ENCODE measurements at places on chromosomes 11 and 22.

DNA sequence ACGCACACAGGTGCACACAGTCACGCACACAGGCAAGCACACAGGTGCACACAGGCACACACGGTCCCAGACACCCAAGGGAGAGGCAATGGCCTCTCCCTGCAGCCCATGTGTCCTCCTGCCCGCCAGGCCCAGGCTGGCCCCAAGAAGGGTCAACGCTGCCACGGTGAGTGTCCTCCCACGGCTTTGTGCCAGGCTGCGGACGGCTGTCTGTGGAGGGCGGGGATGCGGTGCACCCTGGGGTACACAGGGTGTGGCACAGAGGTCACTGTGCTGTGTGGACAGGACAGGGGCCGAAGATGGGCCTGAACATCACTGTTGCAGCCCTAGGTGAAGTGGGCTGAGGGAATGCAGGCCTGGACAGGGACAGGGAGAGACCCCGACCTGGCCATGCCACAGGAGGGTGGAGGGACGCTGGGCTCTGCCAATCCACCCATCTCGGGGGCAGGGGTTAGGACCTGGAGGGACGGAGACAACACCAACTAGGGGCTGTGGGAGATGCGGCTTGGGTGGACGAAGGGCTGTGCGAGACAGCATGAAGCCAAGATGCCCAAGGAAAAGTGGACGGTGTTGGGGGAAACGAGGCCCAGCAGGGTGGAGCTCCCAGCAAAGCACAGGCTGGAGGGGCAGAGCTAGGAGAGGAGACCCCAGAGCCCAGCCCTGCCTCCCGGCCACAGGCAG is 523.8 kb downstream of the BRD1 start:
- no peak for DNase-seq

DNA sequence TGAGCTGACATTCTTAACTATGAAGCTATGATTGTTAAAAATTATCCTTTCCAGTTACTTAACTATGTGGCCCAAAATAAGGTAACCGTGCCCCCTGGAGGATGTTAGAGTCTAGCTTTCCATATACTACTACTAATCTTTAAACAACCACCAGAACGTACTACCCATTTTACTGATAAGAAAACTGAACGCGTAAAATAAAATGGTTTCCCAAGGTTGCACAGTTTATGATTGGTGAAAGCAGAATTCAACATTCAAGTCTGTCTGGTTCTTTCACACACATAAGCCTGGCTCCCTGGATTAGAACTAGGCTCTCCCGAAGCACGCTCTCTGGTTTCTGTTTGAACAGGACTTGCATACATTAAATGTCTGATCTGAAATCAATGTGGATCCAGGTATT is 437.8 kb upstream of the CCDC90B start:
- DNase-seq: no peak

- DNase-seq: no peak
These were observed 17.1 kb downstream of the HSD17B12 start for GRCh38 chr11:43697679-43698078.

DNA sequence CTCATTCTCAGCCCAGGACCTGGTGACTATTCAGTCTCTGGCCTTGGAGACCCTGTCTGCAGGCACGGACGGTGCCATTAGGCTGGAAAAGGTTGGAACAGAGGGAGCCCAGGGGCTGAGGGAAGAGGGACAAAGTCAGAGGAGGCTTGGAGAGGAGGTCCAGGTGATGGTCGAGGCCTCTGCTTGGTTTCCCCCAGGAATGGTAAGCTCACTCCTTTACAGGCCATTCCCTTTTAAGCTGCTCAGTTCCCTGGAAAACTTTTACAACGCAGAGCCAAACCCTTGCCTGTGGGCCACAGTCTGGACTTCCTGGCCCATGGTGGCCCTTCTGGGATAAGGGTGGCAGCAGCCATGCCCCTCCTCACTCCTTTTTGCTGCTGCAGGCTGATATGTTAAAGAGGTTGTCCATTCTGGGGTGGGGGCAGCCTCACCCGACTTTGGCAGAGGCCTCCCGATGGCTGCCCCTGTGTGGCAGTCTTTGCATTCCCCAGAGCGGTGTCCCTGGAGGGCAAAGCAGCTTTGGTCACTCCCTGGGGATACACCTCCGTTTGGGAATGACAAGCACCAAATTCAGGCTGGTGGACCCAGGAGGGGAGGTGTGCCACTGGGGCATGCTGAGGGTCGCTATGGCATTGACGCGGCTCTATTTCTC is 34.0 kb upstream of the RFPL3 start:
- DNase-seq: no peak

- DNase-seq: no peak
These were observed 926 bp downstream of the PGR start for GRCh38 chr11:101128571-101129202.

DNA sequence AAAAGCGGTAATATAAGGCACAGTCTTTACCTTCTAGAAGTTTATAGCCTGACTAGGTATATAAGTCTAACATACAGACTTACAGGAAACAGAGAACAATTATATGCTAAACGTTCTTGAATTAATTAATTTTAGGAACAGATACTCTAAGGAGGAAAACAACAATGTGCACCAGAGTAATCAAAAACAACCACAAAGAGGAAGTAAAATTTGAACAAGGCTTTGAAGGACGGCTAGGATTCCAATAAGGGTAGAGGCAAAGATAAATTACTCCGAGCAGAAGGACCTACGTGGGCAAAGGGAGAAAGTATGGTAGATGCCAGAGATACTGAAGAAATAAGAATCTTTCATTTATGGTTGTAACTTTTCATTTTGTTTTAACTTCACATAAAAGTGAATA is 54.4 kb downstream of the ENTHD1 start:
- no peak for DNase-seq

DNA sequence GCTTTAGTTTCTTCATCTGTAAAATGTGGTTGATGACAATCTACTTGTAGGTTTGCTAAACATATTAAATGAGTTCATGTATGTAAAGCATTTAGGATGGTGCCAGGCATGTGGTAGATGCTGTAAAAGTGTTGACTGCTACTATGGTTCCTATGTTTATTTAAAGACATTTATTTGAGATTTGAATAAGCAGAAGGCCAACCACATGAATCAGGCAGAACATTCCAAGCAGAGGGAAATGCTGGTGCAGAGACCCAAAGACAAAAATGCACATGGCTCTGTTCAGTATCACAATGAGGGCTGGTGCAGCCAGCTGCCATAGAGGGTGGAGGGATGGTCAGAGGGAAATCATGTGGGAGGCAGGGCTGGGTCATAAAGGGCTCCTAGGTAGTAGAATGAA is 156.2 kb upstream of the PDGFD start:
- DNase-seq: no peak

DNA sequence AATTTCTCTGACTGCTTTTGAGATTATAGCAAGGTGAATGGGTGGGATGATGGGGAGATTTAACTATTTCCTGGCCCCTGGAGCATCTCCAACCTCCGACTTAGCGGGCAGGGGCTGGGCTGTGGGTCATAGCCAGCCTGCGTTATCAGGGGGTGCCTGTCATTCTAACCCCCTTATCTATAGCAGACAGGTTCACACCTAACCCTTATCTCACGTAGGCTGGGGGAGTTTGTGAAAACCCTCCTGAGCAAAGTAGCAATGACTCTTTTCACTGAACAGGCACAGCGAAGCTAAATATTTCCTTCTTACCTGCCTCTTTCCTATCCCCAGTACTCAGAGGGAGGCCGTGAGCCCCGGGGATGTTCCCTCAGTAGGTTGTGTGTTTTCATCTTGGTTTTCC is 511.4 kb upstream of the B3GAT1 start:
- DNase-seq: no peak
